GM10248 (cell line): ENCODE measurements at places on chromosomes 6 and 20.

GRCh38 chr6:152502421-152503188 is 134.6 kb downstream of the SYNE1 start:
- no peak for DNase-seq

GRCh38 chr20:17617212-17617867 is 47.5 kb downstream of the DSTN start:
- DNase-seq: peak; percentile 74

DNA sequence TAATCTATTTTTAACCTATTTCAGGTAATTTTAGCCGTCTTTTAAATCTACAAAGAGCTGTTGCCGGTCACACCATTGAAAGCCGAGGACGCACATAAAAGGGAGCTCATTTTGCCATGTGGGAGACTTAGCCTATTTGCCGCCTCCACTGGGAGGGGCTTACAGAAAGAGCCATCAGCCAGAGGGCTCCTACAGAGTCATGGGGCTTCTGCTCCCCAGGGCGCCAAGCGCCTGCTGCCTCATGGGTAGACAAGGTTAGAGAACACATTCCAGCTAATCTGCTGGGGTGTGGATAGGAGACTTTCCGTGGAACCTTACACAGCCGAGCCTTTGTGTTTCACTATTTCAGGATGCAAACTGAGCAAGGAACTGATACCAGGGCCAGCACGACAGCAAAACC is 12.6 kb downstream of the PCMTD2 start:
- DNase-seq: no peak

- DNase-seq: no peak
These were observed 38.9 kb downstream of the JARID2 start for GRCh38 chr6:15284743-15285142.

DNA sequence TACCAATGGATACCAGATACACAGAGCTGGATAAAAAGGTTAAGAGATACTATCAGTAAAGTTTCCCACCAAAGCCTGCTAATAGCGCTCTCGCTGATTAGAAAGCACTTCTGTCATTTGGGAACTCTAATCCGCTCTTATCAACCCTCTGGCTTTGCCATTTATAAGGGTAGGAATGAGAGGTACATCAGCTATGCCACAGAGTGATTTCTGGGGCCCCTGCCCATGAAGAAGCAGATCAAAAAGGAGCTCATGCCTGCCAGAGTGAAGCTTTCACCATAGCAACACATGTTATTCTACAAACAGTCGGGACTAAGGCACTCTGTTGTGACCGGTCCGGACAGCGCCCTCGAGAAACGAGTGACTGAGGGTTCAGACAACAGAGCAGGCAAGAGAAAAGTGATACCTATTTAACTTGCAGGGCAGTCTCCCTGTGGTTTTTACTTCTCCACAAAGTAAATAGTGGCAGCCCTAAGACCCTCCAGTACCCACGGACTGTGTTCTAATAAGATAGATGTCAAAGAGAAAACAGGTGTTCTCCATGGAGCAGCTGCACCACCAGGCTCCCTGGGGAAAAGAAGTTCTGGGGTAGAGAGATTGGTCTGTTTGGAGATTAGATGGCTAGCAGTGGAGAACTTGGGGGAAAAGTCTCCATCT is 5.6 kb downstream of the TRAM2 start:
- DNase-seq: no peak

GRCh38 chr6:44487002-44487401 is 99.5 kb downstream of the CDC5L start:
- DNase-seq: no peak

DNA sequence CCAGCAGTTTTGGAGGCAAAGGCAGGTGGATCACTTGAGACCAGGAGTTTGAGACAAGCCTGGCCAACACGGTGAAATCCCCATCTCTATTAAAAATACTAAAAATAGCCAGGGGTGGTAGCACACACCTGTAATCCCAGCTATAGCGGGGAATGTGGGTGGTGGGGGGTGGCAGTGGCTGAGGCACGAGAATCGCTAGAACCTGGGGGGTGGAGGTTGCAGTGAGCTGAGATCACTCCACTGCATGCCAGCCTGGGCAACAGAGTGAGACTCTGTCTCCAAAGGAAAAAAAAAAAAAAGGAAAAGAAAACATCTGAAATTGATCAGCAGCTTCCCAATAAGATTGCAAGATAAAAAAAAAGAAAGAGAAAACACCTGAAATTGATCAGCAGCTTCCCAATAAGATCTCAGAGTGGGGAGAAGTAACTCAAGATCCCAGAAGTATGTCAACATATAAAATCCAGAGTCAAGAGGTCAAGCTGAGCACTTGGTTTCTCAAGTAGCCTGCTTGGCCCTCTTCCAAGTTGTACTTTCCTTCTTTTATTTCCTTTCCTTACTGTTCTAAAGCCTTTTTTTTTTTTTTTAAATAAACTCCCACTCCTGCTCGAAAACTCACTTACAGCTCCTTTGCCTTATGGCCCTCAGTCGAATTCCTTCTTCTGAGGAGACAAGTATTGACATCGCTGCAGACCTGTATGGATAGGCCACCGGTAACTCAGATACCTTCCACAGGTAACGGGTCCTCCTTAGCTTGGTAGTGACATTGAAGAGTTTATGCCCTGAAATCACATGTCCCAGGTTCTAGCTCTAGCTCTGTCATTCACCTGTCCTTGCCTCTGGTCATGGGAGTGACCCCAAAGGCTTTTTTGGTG is 368.5 kb upstream of the SYNCRIP start:
- no peak for DNase-seq

GRCh38 chr20:47654370-47654769 is 130.9 kb downstream of the SULF2 start:
- DNase-seq: no peak

DNA sequence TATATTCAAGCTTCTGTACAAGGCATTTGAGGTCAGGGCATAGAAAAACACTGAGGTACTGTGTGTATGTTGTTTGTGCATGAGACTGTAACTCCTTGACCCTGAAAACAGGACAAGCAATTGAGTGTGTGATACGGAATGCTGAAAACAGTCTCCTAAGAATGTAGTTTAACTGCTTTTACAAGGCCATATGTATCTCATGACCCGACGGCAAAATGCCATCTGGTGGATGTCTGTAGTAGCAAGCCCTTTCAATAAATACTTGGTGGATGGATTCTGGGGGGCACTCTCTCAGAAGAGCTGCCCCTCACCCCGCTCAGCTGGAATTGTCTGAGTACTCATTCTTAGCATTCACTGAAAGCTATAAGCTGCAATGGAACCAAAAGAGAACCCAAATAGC is 69.3 kb upstream of the EYS start:
- DNase-seq: no peak

- no peak for DNase-seq
These were observed 67.7 kb upstream of the PTPN1 start for GRCh38 chr20:50442512-50442911.

- no peak for DNase-seq
These were observed 12.5 kb downstream of the CCN5 start for GRCh38 chr20:44727651-44728050.

DNA sequence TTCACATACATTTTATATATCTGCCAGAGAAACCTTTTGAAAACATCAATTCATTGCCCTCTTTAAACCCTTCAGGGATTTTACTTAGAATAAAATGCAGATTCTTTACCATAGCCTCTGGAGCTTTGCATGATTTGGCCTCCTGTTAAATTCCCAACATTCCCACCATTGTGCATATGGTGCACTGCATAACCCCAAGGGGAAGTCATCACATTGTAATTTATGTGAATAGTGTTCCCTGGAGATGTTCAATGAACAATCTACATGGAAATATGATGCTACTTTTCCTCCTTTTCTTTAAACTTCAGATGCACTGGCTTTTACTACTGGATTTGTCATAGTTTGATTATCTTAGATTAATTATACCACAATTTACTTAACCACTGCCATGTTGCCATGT is 94.7 kb downstream of the PHF3 start:
- no peak for DNase-seq

- no peak for DNase-seq
These were observed 58.2 kb upstream of the GJE1 start for GRCh38 chr6:142074516-142074915.

- no peak for DNase-seq
These were observed 74.8 kb downstream of the IMPG1 start for GRCh38 chr6:75997696-75998095.

GRCh38 chr20:11894062-11894461 is 23.6 kb upstream of the BTBD3 start:
- DNase-seq: no peak

DNA sequence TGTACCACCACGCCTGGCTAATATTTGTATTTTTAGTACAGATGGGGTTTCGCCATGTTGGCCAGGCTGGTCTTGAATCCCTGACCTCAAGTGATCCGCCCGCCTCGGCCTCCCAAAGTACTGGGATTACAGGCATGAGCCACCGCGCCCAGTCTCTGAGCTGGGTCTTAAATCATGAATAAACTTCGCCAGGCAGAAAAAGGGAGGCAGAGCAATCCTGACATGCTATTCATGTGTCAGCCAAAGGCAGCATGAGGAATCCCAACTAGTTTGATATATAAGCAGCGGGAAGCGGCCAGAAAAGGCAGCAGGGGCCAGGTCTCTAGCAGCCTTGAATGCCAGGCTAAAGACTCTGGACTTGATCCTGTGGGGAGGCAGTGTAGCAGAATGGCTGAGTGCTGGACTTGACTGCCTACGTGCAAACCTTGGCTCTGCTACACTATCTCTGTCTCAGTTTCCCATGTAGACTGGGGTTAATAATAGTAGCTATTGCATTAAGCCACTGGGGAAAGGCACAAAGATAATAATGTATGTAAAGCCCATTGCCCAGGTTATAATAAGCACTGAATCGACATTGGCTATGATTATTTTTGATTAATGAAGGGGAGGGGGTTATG is 1.8 kb downstream of the PROCR start:
- no peak for DNase-seq

GRCh38 chr6:134802426-134803058 is 147.4 kb downstream of the ALDH8A1 start:
- DNase-seq: no peak

DNA sequence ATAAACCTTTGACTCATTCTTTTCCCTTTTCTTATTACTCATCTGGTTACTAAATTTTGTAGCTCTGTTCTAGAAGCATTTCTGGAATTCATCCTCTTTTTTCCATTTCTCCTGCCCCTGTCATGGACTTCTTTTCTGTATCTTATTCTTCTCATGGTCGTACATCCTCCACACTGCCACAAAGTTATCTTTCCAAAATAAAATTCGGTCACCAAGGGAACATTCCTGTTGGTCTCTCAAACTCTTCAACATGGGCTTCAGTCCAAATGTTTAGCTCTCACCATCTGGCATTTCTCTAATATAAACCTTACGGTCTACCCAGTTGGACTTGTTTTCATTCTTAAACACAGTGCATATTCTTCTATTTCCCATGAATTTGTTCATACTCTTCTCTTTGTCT is 428.8 kb upstream of the ID4 start:
- no peak for DNase-seq

DNA sequence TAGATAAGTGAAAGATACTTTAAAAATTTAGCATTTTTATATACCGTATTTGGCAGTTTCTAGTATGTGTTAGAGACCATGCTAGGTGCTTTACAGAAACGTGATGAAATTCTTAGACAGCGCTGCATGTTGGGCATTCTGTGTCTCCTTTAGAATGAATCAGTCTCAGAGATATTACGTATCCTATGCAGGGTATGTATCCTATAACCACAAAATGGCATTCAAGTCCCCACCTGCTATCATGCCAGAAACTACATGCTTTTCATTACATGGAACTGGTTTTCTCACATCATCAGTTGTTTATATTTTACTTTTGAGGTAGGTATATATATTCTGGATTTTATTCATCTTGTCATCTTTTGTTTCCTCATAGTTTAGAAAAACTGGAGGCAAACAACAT is 42.3 kb downstream of the PEX7 start:
- DNase-seq: no peak

- DNase-seq: no peak
These were observed 27.1 kb upstream of the FAM83C start for GRCh38 chr20:35319192-35319870.

GRCh38 chr20:5180421-5180820 is 53.6 kb downstream of the CDS2 start:
- DNase-seq: no peak
